NCI-H748 treated with DMSO at 0.1 percent for 48 hours (cell line): ENCODE measurements at places on chromosomes 12 and 14.

GRCh38 chr12:27651201-27651600 lies 45.0 kb upstream of the REP15 start:
- DNase-seq: no peak

- DNase-seq: peak; percentile 92
Observed at GRCh38 chr12:102478405-102479098, 1.8 kb downstream of the IGF1 start.

GRCh38 chr12:119008691-119009221 lies 27.4 kb downstream of the SRRM4 start:
- peak; percentile 63 for DNase-seq

DNA sequence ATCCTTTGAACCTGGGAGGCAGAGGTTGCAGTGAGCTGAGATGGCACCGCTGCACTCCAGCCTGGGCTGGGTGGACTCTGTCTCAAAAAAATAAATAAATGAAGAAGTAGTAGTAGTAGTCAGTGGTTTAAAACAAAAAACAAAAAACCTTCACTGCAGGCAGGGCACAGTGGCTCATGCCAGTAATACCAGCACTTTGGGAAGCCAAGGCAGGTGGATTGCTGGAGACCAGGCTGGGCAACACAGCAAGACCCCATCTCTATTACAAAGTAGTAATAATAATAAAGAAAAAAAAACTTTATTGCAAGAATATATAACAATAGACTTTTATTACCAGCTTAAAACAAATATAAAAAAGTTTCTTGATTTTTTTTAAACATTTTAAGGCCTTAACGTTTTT lies 13.8 kb upstream of the NEK9 start:
- no peak for DNase-seq
